ENCODE measurements at places on chromosomes 3 and 15.

GRCh38 chr15:58715266-58715917 is 34.1 kb downstream of the ADAM10 start:
- DNase-seq = no peak

GRCh38 chr3:166522017-166522416 is 684.8 kb upstream of the BCHE start:
- no peak for DNase-seq

- no peak for DNase-seq
Measured at GRCh38 chr3:117526470-117527079, 817.0 kb downstream of the TUSC7 start.

GRCh38 chr3:190205739-190206138 is 85.0 kb upstream of the P3H2 start:
- DNase-seq = no peak

- no peak for DNase-seq
Measured at GRCh38 chr15:79608066-79608864, 176.1 kb downstream of the MINAR1 start.

DNA sequence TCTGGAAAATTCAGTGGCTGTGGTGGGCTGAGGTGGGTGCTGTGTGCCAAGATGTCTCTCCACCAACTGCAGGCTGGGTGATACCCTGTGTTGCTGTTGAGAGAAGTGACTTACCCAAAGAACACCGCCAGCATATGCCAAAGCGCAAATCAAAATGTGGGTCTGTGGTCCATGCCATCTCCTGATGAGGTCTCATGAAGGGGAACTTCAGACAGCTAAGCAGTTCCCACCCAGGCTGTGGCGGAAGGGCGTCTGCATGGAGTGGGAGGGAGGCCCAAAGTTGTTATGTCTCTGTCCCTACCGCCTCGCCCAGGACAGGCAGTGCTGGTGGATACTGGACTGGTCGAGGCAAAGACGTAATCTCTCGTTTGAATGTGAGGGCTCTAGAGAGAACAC is 70.9 kb upstream of the PLXNA1 start:
- no peak for DNase-seq

- no peak for DNase-seq
Measured at GRCh38 chr3:126466886-126467610, 8.6 kb downstream of the ZXDC start.

GRCh38 chr3:150367757-150368156 is 40.3 kb upstream of the TSC22D2 start:
- no peak for DNase-seq

DNA sequence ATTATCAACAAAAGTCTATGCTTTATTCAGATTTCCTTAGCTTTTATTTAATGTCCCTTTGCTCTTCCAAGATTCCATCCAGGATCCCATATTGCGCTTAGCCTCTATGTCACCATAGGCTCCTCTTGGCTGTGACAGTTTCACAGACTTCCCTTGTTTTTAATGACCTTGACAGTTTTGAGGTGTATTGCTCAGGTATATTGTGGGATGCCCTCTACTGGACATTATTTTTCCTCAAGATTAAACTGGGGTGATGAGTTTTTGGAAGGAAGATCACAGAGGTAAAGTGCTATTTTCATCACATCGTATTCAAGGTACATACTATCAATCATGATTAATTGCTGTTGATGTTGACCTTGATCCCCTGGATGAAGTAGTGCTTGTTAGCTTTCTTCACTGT is 99.1 kb upstream of the SMAD3 start:
- no peak for DNase-seq
